CD4-positive, alpha-beta T cell treated with Interleukin-4 for 1 hour (primary cell): ENCODE measurements at places on chromosomes 1 and 21.

GRCh38 chr1:151585622-151586021 lies 26.2 kb upstream of the SNX27 start:
- DNase-seq: no peak

DNA sequence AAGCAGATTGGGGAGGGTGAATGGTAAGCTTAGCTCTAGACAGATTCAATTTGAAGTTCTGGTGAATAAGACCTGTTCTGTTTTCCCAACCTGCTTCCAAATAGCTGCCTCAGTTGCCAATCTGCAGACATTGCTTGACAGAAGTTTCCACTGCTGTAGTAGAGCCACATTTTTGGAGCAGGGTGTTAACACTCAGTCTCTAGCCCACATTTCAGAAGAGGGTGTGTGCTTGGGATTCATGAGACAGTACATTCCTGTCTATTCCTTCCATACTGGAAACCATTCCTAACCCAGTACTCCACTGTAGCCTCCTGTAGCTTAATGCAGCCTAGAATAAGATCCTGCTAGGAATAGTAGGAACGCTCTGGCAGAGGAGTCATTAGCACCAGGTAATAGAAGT lies 450.5 kb downstream of the NUF2 start:
- no peak for DNase-seq

DNA sequence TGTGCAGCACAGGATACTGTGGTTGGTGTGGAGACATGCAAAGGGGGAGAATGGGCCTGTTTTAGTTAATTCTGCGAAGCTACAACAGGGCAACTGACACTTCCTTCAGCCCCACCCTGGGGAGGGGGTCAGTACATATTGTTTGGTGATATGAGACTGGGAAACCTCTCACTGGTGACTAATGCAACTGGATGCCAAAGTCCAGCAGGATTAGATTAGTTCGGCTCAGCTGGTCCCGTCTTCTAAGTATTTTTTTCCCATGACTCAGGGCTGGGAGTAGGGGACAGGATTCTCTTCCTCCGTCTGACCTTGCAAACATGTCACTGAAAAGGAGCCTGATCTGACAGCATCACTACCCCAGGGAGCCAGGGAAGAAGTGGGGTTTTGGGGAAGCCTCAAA lies 43.0 kb downstream of the PLXNA2 start:
- no peak for DNase-seq

GRCh38 chr1:210695026-210695425 lies 366.3 kb downstream of the HHAT start:
- DNase-seq: no peak

- no peak for DNase-seq
These were observed 57.2 kb downstream of the TOR1AIP2 start for GRCh38 chr1:179820226-179820970.

GRCh38 chr1:201042779-201043461 lies 19.4 kb upstream of the KIF21B start:
- DNase-seq: peak; percentile 78

DNA sequence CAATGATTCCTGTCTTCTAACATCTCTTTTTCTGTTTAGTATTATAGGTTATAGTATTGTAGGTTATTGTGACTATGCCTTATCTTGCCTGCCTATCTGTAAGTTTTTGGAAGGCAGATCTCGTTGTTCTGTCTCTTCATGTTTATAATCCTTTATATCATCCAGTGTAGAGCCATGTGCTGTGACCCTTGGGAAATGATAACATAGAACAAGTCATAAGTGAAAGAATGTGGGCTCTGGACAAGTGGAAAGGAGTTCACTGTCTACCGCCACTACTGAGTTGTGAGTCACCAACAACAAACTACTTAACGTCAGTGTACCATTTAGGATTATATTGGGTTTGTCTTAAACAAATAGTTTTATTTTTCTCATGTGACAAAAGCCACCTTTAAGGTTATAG lies 139.3 kb downstream of the LYPLAL1 start:
- DNase-seq: no peak

DNA sequence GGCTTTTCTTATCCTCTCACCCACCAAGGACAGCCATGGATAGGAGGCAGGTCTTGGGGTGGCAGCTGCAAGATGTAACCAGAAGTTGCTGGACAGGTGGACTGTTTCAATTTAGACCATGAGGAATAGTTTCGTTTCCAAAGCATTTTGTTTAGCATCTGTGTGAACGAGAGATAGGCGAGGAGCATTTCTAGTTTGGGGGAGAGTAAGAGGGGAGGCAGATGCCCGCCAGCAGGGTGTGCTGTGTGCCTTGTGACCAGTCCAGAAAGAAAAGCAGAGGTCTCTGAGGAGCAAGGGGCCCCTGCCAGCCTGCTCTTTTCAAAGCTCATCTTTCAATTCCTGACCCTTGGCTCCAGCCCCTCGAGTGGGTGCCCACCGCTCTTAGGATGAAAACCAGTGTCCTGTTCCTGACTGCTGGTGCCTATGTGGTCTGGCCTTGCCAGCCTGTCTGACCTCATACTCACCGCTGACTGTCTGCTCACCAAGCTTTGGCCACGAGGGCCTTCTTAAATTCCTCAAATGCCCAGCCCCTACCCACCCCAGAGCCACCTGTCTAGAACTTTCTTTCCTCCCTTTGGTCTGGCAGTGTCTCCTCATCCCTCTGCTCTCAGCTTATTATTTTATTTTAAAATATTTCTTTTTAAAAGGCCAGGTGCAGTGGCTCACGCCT lies 8.5 kb downstream of the SERINC2 start:
- no peak for DNase-seq

GRCh38 chr1:153293851-153294250 lies 18.9 kb downstream of the PGLYRP3 start:
- no peak for DNase-seq

DNA sequence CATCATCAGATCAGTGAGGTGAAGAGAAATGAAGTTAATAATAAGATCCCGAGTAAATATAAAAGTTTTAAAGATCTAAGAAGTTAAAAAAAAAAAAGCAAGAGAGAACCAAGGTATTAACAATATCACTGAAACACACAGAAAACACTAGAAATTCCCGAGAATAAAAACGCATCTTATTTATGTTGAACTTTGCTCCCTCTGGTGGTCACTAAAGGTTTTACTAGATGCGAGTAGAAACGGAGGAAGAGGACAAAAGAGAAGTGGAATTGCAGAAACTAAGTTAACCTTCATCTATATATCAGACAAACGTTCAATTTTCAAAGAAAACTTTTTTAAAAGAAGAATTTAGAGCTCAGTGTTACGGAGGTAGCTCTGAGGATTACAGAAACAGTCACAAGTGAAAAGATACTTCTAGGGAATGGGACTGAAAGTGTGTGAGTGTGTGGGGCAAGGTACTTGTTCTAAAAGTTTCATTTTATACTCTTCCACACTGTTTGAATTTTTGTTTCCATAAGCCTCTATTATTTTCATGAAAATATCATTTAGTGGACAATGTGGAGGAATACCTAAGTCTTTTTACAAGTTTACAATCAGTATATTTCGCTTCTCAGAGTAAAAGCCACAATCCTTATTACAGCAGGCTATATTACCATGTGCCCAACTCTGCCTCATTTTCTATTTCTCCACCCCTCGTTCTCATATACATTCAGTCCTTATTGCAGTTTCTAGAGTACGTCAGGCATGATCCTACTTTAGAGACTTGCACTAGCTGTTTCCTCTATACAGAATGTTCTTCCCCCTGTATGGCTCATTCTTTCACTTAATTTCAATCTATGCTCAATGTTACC lies 19.7 kb downstream of the ACBD6 start:
- peak; percentile 54 for DNase-seq

DNA sequence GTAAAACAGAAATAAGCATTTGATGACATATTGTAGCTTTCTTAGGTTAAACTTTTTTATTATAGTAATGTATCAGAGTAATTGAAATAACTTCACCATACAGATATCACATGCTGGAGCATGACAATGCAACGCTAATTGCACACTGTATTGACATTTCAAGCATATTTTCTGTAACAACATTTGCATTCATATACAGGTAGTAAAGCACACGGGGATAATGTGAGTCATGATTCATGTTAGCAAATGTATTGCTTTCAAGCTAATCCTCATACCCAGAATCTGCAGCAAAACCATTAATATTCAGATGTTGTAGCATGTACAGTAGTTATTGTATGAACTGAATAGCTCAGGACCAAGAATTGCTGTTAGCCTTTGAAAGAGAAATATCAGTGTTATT lies 133.9 kb downstream of the TTLL7 start:
- DNase-seq: no peak

DNA sequence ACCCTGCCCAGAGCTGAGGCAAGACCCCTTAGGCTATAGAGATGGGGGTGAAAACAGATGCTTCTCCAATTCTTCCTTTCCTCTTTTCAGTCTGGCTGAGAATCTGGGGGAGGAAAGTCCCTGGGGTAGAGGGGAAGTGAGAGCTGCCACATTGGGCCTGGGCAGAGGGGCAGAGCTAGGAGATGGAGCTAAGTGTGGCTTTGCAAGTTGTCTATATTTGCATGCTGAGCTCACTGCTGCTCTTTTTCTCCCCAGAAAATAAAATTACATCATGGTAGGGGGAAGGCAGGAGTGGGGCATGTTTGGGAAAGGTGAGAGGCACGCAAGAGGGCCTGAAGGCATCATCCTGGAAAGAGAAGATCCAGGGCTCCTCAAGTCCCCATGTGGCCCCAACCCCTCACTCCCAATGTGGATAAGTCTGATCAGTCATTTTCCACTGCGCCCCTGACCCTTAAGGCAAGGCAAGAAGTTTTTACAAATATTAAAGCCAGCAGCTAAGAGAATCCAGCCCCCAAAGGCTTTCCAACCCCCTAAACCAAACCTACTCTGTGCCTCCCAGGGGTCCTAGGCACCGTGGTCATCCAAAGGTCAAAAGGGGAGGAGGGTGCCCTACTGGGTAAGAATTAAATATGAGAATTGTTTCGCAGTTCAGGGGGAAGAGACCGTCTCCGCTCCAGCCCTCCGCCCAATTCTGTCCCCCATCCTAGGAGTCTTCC lies 500 bp upstream of the PEA15 start:
- peak; percentile 74 for DNase-seq

GRCh38 chr1:159015440-159015909 lies 5.8 kb downstream of the IFI16 start:
- DNase-seq: peak; percentile 81

DNA sequence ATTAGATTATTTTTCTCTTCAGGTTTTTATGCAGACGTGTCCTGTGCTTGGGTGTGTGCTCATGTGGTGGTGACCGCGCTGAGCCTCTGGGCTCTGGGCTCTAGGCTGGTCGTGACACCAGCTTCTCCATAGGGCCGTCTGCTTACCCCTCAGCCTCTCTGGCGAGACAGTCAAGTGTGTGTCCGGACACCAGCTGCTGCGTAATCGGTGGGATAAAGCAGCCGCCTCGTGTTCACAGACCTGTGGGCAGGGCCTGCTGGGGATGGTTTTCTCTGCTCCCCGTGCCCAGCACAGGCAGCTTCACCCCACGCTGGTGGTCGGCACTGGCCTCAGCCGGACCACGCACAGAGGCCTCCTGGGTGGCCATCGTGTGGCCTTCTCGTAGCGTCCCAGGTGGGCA lies 33.6 kb upstream of the DIP2A start:
- DNase-seq: no peak

DNA sequence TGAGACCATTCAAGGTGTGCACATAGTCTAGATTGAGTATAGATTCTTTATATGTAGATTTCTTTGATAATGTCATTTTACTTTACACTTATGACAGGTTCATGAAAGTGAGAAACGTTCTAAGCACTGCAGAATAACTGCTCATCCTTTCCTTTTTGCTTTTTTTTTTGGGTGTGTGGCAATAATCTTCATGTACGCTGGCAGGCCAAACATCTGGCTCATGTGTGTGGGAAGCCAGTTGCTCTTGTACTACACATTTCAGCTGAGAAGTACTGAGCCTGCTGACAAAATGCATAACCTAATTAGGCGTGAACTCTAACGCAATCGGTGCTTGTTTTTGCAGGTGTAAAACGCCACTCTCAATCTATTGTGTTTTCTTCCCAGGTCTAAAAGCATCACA lies 350.8 kb upstream of the KAZN start:
- no peak for DNase-seq

- DNase-seq: no peak
These were observed at the start of gene KIF26B for GRCh38 chr1:245154429-245155271. Gene KIF26B, plus strand, starts transcription at chr1:245154985. Its CDS starts 440 bp downstream, at chr1:245155425.

DNA sequence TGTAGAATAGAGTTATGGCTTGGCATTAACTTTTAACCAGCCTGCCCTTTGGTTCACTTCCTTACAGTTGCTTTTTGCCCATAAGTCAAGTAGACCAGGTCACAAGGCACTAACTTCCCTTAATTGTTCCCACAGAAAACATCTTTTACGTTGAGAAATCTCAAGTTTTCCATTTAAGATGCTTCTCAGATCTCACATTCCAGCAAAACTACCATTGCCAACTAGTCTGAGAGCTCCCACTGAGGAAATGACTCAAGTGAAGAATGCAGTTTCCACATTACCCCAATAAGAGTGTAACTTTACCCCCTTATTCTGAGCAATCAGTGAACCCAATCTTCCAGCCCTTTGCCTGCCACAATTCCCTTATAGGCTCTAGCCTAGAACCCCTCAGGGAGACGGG lies 502.2 kb upstream of the OLFM3 start:
- DNase-seq: no peak

DNA sequence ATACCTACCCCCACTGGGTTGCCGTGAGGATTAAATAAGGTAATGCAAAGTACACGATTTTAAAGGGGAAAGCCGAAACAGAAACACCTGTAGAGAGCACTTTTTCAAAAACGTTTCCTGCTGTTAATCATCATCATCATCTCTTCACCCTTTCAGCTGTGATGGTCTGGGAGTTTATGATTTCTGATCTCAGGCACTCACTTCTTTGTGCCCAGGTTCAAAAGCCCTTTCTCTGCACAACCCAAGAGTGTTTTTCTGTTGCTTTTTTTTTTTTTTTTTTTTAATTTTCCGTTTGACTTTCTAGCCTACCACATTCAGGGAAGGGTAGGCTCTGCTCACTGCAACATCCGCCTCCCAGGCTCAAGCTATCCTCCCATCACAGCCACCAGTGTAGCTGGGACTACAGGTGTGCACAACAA lies 936 bp upstream of the UBXN11 start:
- DNase-seq: no peak

- DNase-seq: no peak
These were observed 21.8 kb downstream of the PCSK9 start for GRCh38 chr1:55061000-55061705.

GRCh38 chr1:62025892-62026291 lies 168.8 kb upstream of the L1TD1 start:
- no peak for DNase-seq

GRCh38 chr1:151510614-151510956 lies 602 bp upstream of the CGN start:
- DNase-seq: no peak

- no peak for DNase-seq
These were observed 22.4 kb downstream of the AADACL4 start for GRCh38 chr1:12666141-12666735.
